ENCODE measurements at places on chromosomes 3 and 15.

DNA sequence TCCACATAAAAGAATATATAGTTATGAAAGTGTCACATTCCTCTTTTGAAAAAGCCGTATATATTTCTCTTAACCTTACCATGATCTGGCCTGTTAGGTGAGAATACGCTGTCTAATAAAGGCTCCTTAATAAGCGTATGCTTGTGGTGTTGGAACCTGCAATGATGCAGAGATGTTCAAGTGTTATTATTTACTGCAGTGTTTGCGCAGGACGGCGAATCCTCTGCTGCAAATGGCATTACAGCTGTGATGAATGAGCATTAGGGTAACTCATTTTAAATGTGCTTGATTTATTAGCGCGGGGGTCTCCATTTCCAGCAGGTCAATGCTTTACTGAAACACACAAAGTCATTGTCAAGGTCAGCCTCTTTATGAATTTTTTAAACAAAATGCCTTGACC lies 94.6 kb downstream of the CDIN1 start:
- DNase-seq = no peak

DNA sequence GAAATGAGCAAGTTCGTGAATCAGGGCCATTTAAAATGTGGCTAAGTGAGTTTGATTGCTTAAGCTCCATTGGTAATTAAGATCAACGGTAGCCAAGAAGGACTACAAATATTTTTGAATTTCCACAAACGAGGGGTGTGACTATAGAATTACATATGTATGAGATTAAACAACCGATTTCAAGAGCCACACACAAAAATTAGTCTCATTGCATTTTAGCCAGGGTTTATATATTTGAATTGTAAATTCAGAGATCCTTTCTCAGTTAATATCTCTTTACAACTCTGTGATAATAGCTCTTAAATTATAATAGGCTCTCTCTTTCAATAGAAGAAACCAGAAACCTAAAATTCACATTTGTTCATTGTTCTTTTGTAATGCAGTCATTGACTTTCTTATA lies 325.6 kb upstream of the ICE2 start:
- no peak for DNase-seq

- no peak for DNase-seq
Observed at GRCh38 chr15:85399627-85400026, 19.2 kb downstream of the AKAP13 start.

DNA sequence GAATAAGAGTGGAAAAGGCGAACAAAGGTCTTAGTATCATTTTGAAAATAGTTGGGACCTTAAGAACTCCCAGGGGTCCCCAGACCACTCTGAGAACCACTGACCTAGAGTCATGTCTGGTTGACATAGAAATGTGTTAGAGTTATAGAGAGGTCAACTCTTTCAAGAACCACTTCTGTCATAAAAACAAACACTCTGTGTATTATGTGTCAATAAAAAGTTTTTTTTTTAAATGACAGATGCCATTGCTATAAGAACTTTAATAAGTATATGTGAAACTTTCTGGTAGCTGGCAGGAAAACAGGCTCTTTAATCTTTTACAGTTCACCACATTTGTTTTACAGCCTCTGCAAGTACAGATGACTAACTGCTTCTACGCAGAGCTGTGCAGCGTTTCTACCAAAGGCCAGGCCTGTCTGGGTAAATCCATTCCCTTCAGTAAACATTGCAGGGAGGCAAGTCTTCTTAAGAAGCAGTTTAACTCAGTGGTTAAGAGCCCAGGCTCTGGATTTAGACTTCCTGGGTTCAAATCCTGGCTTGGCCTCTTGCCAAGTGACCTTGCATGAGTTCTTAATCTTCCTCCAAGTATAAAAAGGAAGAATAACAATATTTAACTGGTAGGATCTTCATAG lies 56.6 kb downstream of the RFTN1 start:
- DNase-seq = no peak

GRCh38 chr3:53799338-53799865 lies 46.8 kb downstream of the CHDH start:
- no peak for DNase-seq

- DNase-seq = no peak
Observed at GRCh38 chr3:25420885-25421284, 7.2 kb upstream of the RARB start.

- DNase-seq = no peak
Observed at GRCh38 chr3:82685761-82686160, 924.3 kb upstream of the GBE1 start.

DNA sequence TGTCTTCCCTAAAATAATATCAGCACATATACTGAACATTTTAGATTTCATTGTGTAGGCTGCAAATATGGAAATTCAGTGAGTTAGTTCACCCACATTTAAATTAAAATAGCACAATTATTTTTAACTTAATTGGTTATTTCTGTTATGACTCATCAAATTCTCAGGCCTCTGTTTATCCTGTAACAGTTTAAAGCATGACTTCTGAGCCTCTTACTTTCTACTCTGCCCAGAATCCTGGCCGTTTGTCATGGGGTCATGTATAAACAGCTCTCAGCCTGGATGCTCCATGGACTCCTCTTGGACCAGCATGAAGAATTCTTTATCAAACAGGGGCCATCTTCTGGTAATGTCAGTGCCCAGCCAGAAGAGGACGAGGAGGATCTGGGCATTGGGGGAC lies 12.2 kb downstream of the TUBGCP4 start:
- DNase-seq = no peak

DNA sequence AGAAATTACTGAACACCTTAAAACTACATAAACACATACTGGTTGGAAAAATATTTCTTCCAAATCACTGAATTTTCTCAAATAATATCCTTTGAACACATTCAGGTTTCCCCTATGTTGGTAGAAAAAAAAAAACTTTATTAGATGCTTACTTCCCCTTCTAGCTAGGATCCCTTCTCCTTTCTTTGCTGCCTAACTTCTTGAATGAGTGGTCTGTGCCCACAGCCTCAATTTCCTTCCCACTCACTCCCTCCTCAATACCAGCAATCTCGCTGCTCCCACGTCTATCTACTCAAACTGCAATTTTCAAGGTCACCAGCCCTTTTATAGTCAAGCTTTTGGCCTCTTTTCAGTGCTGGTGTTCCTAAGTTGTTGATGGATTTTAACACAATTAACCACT lies 8.3 kb downstream of the CD200R1 start:
- DNase-seq = no peak

DNA sequence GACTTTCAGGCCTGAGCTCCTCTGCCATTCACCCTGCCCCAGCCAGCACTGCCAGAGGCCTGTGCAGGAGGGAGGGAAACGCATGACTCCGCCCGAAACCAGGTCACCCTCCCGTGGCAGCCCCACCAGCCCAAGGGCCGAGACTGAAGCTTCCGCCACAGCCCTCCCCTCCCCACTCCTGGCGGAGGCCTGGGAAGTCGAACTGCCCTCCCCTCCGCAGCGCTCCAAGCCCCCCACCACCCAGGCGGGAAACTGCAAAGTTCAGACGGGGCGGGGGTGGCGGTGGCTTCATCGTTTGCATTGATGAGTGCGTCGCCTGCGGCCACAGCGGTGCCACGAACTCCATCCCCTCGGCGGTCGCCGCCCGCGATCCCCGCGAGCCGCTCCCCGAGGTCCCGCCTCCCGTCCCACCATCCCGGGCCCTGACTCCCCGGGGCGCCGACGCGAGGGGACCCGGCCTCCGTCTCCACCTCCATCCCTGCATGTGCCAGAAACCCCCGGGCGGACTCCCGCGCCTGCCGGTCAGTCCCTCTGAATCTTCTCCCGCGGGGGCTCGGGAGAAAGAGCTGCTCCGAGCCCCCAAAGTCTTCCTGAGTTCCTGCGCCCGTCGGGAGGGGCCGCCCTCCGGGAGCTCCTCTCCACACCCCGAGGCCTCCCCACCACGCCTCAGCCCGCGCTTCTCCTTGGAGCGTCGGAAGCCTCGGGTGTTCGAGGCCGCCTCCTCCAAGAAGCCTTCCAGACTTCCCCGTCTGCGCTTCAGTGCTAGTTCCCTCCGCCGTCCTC lies 698 bp downstream of the MELTF start:
- no peak for DNase-seq

- no peak for DNase-seq
Observed at GRCh38 chr3:161020256-161020655, 84.9 kb downstream of the B3GALNT1 start.

DNA sequence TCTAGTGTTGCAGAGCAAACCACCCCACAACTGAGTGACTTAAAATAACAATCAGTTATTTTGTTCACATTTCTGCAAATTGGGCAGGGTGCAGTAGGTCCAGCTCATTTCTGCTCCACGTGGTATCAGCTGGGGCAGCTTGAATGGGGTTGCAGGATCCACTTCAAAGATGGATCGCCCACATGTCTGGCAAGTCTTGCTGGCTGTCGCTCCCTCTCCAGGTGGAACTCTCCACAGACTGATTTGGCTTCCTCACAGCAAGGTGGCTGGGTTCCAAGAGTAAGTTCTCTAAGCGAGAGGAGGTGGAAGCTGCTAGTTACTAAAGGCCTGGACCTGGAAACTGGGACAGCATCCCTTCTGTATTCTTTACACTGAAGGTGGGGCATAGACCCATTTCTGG lies 213.3 kb downstream of the SLC9A9 start:
- DNase-seq = no peak

GRCh38 chr3:42098171-42098570 lies 7.0 kb downstream of the TRAK1 start:
- no peak for DNase-seq

GRCh38 chr15:78415284-78415683 lies 22.7 kb upstream of the IREB2 start:
- no peak for DNase-seq

DNA sequence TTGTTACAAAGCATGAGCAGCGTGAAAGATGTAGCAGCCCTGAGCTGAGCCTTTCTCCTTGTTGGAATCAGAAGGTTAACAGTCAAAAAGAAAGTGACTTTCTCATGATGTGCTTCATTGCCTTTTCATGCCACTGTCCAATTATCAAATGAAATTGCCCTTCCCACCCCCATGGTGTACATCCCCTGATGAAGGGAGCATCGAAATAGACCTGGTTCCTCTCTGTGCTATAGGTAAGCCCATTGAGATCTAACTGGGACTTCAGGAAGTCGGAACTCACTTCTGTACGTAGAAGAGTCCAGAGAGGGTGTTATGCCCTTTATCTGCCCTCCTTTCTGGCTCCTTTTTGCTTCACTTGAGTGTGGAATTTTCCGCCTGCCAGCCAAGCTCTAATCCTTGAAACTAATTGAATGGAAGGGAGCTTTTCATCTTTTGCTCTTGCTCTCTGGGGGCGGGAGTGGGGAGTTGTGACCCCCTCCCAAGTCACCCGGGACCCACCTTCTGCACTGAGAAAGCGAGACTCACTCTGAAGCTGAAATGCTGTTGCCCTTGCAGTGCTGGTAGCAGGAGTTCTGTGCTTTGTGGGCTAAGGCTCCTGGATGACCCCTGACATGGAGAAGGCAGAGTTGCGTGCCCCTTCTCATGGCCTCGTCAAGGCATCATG lies 20.9 kb downstream of the ABHD6 start:
- DNase-seq = no peak

- DNase-seq = no peak
Observed at GRCh38 chr3:150268426-150269391, 139.4 kb upstream of the TSC22D2 start.

DNA sequence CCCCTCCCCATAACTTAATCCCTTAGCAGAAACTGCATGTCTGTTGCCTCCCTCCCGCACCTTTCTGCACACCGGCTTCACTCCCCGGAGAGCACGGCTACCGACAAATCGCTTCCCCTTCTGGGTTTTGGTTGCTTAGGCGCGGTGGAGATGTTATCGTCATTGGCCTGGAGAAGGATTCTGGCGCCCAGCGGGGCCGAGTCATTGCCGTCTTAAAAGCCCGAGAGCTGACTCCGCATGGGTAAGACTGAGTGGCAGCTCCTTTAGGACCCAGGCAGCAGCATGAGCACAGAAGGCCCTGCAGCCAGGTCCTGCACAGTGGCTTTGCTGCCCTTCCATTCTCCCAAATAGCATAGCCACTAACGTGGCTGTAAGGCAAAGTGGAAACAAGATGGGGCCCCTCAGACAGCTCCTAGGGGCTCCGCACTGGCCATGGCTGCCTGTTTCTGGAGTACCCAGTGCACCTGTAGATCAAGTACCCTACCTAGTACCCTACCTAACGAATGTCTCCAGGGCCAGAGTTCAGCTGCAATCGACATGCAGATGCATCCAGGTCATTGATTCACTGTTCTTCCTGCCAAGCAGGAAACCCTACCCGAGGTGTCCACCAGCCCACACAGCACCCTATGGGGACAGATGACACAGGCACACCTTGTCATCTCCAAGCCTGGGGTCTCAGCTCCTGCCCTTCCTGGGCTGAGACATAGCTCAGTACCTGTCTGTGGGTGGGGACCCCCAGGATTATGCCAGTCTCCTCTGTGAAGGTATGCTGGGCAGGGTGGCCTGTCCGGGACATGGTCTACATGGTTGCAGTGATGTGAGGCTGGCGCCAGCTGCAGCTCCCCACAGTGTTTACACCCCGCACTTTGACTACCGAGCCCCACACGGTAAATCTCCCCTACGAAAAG lies 147.6 kb downstream of the LRRK1 start:
- DNase-seq = no peak

DNA sequence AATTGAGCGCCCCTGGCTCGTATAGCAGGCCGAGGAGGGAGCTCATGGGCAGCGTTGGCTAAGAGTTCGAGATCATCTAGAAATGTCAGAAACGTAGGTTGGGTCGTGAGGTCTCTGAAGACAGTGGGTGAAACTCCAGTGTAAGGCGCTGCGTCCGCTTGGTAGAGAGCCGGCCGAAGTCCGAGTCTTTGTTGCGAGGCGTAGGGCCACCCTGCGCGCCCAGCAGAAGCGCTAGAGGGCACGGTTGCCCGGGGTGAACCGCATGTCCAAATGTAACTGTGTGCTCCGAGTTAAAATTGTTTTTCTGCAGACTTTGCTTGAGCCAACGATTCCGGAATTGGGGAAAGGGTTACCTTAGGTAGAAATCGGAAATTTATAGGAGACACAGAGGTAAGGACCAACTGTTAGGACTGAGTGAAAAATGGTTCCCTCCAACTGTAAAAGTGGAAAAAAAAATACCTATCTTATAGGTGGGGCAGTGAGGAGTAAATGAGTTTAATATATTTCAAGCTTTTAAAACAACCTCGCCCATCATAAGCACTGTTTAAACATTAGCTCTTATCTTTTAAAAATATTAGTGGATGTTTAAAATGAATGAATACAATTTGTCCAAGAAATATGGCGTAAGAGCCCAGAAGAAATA lies 993 bp upstream of the SIAH2 start:
- DNase-seq = no peak

GRCh38 chr15:69666441-69666882 lies 213.8 kb downstream of the RPLP1 start:
- DNase-seq = peak; percentile 34

DNA sequence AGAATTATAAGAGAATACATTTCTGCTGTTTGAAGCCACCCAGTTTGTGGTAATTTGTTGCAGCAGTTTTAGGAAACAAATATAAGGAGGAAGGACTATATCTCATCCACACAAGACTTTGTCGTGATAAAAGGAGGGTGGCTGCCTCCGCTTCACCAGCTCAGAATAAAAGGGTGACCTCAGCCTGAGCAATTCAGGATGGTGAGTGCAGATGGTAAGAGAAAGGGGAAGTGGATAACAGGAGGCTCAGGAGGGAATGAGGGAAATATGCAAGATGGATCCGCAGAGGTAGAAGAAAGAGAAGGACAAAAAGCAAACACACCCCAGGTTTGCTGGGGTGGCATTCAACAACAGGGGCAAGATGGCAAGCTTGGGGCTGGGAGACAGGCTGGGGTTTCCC lies 108.1 kb upstream of the TNFAIP8L3 start:
- no peak for DNase-seq

GRCh38 chr3:122416966-122417365 lies 1.1 kb upstream of the WDR5B start:
- no peak for DNase-seq
